ENCODE measurements at places on chromosomes 2 and 18. TPM values are rescaled to one million over a fixed set of nuclear protein-coding genes. Genes with fewer than 3 reads are reported as not detected.

DNA sequence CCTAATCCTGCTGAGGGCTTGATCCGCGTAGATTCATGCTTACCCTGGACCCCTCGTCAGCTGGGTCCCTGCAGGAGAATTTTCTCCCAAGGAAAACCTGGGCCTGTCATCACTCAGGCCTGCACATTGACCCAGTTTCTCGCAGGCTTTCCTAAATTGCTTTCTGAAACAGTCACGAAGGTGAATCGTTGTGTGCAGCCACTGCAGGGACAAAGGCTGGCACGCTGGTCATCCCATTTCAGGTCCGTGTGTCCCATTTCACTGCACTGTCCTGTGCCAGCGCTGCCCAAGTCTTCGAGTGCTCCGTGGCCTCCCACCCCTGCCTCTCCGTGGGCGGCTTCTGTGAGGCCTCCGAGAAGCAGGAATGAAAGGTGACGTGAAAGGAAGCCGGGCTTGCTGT, 62.8 kb upstream of the YWHAQ start:
- no peak for DNase-seq

DNA sequence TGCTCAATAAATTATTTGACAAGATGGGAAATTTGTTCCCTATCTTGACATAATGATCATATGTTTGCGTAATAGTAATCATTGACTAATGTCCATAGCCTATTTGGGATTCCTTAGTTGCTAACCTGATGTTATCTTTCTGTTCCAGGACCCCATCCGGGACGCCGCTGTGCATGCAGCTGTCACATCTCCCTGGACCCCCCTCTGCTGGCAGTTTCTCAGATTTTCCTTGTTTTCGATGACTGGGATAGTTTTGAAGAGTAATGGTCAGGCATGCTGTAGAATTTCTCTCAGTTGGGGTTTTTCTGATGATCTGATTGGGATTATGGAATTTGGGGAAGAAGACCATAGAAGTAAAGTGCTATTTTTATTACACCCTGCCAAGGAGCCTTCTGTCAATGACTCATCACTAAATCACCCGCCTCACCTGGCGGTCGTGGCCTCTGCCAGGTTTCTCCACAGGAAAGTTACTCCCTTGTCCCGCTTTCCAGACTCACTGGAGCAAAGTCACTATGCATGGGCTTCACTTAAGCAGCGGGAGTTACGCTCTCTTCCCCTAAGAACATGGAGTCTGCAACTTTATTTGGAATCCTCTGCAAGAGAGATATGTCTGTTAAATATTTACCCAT, 19.9 kb upstream of the TMEM18 start:
- no peak for DNase-seq

- no peak for DNase-seq
These were observed 4.7 kb downstream of the ACP1 start for GRCh38 chr2:269356-270030.

DNA sequence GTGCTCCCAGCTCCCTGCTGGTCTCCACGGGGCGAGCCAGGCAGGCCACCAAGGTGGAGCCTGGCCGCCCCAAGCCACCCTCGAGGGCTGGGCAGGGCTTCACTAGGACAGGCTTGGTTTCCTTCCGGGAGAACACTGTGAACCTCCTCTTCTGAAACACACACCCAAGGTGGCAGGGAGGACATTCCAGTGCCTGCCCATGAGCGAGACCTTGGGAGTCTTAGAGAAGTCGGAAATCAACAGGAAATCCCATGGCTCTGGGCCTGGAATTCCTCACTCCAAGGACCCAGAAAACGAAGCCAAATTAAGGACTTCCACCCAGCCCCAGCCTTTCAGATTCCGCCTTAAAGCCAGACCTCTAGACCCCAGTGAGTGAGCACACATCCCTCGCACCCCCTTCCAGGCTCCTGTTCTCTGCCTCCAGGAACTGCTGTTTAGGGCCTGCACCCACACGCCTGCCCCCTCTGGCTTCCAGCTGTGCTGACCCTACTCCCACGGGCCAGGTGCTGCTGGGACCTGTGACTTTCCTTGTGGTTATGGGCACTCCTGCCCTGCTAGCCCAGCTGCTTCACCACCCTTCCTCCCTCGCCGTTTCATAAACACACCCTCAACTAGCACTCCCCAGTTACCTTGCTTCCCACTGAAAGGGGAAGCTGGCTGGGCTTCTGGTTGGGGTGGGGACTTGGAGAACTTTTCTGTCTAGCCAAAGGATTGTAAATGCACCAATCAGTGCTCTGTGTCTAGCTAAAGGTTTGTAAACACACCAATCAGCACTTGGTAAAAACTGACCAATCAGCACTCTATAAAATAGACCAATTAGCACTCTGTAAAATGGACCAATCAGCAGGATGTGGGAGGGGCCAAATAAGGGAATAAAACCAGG, 13.7 kb downstream of the GPR17 start:
- no peak for DNase-seq

- peak; percentile 26 for DNase-seq
These were observed 16.7 kb upstream of the RAPH1 start for GRCh38 chr2:203551778-203552177.

DNA sequence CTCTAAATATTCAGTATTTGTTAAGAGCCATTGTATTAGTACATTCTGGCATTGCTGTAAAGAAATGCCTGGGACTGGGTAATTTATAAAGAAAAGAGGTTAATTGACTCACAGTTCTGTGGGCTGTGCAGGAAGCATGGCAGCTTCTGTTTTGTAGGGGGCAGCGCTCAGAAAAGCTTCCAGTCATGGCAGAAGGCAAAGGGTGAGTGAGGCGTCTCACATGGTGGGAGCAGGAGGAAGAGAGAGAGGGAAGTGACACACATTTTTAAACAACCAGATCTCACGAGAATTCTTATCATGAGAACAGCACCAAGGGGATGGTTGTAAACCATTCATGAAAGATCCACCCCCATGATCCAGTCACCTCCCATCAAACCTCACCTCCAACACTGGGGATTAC, 13.8 kb upstream of the CCDC102B start:
- DNase-seq: no peak

DNA sequence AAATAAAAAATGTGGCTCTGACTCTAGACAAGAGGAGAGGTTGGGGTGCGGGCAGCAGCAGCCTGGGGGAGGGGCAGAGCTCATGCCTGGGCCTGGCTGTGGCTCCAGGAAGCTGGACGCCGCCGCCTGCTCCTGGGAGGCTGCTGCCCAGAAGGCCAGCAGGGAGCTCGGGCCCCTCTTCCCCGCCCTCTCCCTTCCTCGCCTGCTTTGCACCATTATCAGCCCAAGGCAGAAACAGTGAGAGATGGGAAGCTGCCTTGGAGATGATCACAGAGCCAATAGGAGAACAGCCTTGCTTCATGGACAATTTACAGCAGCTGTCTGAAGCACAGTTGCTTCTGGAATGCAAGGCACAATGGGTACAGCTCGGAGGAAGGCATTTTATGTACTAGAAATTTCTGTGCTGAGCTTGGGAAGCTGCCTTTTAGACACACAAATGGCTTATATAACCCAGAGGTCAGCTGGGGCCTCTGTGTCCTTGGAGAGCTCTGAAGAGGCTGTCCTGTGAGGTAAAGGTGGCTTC, 55.3 kb upstream of the AFF3 start:
- peak; percentile 3 for DNase-seq

GRCh38 chr2:45643543-45644542, 7.6 kb upstream of the PRKCE start:
- peak; percentile 75 for DNase-seq

DNA sequence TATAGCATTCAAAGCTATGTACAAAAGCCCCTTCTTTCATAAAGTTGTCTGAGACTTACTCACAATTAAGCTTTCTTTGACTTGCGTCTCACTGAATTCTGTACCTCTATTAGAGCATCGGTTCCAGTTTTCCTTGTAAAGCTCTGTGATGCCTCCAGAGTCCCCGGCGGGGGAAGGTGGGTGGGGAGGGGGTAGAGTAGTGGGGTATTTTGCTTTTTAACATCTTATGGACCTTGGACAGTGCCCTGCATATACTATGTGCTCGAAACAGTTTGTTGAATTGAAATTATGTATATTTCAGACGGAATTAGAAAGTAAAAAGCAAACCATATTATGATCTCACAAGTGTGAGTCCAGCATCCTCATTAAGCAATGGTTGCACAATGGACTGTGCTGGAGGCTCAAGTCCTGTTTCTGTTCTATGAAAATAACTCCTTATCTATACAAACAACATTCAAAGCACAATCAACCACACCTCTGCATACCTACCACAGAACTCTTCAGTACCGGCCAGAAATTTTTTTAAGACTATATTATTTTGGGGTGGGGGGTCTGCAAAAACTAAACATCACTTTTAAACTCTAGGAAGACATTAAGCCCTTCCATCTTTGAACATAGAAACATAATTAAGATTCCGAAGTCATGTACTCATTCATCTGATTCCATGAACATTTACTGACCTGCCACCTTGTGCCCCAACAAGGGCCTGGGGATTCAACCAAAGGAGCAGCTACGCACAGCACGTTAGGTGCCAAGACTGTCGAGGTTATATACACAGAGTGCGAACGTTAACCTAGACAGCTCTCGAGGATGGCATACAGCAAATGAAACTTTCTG, 908 bp downstream of the STAT1 start:
- no peak for DNase-seq

- DNase-seq: no peak
These were observed 11.8 kb upstream of the KCMF1 start for GRCh38 chr2:84959095-84959565.

- no peak for DNase-seq
These were observed 306.5 kb downstream of the PIEZO2 start for GRCh38 chr18:10842861-10843260.

- peak; percentile 81 for DNase-seq
These were observed 78.5 kb downstream of the ACSL3 start for GRCh38 chr2:222939208-222939856.

DNA sequence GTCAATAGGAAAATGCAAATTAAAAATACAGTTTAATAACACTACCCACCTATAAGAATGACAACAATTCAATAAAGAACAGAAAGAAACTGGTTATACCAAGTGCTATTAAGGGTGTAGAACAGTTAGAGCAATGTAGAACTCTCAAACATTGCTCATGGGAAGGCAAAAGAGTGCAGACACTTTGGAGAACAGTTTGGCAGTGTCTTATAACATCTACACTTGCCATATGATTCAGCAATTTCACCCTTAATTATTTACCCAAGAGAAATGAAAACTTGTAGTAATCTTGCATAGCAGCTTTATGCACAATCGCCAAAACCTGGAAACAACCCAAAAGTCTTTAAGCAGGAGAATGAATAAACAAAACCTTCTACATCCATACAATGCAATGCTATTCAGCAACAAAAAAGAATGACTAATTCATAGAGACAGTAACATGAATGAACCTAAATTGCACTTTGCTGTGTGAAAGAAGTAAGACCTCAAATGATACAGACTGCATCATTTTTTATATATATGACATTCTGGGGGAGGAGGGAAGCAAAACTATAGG, 455.2 kb downstream of the THSD7B start:
- no peak for DNase-seq

GRCh38 chr2:8365331-8365910, 316.4 kb upstream of the ID2 start:
- no peak for DNase-seq

DNA sequence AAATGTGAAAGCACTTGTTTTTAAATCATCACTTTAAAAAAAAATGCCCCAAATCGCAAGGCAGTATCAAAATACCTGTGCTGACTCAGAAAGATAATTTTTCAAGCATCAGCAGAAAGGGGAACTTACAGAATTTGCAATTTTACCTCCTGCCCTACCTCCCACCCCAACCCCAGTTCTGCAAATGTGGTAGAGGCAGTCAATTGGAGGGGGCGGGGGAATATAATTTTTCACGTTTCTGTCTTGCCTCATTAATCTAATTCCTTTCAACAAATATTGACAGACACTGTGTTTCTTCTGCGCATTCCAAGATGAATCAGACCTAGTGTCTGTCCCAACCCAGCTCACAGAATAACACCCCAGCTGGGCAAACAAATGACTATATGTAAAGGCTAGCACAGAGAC, 76.8 kb downstream of the ALPK2 start:
- DNase-seq: no peak

DNA sequence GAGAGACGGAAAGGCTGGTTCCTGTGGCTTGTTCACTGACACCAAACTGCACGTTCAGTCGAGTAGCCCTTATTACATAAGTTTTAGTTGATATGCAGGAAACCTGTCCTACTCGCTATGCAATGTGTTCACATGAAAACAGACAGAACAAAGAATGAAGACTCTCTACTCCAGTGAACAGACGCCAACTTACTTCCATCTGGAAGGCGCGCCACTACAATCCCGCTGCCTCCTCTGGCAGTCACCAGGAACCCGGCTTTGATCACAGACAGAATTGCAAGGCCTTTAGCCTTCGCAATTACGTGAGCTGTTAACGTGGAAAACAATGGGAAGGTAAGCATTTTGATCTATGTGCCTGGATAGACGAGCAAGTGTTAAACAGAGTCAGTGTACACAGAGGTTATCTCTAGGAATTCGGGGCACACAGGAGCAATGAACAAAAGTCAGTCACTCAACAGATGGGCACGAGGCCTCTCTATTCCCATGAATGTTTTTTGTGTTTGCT, 14.2 kb downstream of the SH3YL1 start:
- DNase-seq: no peak

GRCh38 chr2:41873102-41874031, 174.5 kb upstream of the PKDCC start:
- DNase-seq: peak; percentile 48

DNA sequence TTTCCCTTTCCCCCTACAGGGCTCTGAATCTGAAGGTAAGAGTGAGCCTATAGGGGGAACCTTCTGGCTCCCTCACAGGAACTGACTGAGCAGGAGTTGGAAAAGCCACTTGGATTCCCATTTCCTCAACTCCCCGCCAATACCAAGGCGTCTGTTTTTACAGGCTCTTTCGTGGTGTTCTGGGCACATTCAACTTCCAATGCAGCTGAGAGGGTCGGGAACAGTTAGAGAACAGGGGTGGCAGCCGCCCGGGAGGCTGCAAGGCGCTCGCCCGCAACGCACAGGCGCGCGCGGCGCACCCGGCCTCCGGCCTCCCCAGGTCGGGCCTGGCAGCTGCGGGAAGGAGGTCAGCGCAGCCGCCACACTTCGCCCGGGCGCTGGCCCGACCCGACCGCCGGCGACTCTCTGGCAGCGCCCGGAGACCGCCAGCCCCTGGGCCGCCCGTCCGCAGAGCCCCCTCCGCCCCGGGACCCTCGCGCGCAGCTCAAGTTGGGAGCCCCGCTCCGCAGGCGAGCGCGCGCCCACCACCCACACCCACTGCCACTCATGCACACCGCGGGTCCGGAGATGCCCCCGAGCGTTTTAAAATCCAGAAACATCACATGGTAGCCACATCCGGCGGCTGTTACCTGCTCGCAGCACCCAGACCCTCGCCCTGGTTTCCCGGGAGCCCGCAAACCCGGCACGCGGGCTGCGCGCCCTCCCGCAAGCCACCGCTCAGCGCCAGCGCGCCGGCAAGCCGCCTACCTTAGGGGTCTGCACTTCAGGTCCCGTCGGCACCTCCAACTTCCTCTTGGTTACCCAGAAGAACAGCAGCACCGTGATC, 816 bp downstream of the GALNT14 start:
- DNase-seq: peak; percentile 54

GRCh38 chr2:82055846-82056245, 1751.3 kb upstream of the LRRTM1 start:
- DNase-seq: no peak

The CLIP4 gene
- total RNA-seq: 18.2 TPM

The PAX3 gene
- 47.2 TPM for total RNA-seq

The VSNL1 gene
- 7.8 TPM for total RNA-seq

The IL1F10 gene
- total RNA-seq: not detected

The MC2R gene
- not detected for total RNA-seq

The CYTIP gene
- total RNA-seq: not detected

The EN1 gene
- total RNA-seq: not detected

The ANKAR gene
- total RNA-seq: 4.5 TPM

The LOXL3 gene
- 0.88 TPM for total RNA-seq

The POTEE gene
- total RNA-seq: 0.09 TPM

Measured in A673 (cell line).